ENCODE measurements at places on chromosomes 12 and 14.

DNA sequence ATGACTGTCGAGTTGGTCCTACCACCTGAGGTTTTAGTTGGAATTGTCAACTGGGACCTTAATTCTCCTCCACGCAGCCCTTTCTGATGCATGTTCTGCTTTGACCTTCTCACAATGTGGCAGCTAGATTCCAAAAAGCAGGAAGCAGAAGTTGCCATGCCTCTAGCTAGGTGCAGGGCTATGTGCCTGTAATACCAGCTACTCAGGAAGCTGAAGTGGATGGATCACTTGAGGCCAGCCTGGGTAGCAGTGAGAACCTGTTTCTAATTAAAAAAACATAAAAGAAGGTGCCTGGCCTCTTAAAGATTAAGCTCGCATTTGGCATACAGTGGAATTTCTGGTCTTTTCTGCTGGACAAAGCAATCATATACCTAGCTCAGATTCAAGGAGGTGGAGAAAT, 77.1 kb downstream of the FGD4 start:
- no peak for DNase-seq

- no peak for DNase-seq
Observed at GRCh38 chr14:28744126-28744525, 22.5 kb upstream of the FOXG1 start.

DNA sequence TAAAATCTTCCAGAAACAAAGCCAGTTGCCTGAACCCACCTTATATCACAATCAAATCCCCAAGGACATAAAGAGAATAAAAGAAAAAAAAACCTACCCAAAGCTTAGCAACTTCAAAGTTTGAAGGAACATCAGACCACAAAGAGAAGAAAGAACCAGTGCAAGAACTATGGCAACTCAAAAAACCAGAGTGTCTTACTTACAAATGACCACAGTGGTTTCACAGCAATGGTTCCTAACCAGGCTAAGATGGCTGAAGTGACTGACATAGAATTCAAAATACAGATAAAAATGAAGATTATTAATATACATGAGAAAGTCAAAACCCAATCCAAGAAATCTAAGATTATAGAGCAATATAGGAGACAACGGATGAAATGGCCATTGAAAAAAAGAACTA, 56.7 kb downstream of the APOBEC1 start:
- DNase-seq = no peak

DNA sequence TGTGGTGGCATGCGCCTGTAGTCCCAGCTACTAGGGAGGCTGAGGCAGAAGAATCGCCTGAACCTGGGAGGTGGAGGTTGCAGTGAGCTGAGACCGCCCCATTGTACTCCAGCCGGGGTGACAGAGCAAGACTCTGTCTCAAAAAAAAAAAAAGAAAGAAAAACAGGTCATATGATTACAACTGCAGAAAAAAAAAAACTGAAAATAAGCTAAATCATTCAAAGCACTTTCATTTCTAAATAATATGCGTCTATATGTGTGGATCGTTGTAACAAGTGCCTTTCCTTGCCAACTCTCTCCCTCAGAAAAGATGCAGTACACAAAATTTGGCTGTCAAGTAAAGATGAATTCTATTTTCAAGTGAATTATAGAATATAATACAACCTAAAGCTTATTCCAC, 42.4 kb downstream of the ATXN2 start:
- peak; percentile 28 for DNase-seq

DNA sequence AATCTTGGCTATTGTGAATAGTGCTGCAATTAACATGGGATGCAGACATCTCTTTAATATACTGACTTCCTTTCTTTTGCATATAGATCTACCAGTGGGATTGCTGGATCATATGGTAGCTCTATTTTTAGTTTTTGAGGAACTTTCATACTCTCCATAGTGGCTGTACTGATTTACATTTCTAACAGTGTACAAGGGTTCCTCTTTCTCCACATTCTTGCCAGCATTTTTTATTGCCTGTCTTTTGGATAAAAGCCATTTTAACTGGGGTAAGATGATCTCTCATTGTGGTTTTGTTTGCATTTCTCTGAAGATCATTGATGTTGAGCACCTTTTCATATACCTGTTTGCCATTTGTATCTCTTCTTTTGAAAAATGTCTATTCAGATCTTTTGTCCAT, 8.4 kb downstream of the AMDHD1 start:
- DNase-seq = no peak

DNA sequence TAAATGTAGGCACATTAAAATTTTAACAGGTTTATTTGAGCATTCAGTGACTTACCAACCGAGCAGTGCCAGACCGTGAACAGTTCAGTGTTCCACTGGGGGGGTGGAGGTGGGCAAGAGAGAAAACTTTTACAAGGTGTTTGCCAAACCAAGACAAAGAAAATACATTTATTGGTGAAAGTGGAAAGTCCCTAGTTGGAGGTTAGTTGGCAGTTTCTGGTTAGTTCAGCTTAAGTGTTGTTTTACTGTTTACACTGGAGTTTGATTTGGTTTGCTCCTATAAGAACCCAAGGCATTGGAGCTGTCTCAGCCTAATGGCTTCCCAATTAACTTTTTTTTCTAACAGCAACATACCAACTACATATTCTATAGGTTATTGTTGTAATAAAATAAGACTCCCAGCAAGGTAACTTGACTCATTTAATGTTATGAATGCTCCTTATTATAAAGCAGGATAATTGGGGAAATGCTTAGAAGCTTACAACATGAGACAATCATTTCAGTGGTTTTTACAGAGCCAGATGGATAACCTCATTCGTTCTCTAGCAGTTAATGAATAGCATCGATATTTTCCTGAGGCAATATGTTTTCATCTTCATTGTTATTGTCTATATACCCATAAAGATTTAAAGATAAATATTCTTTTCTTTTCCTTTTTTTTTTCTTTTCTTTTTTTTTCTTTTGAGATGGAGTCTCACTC, 115.8 kb downstream of the ETNK1 start:
- DNase-seq = no peak

- no peak for DNase-seq
Observed at GRCh38 chr14:71168564-71169427, 261.5 kb downstream of the PCNX1 start.

DNA sequence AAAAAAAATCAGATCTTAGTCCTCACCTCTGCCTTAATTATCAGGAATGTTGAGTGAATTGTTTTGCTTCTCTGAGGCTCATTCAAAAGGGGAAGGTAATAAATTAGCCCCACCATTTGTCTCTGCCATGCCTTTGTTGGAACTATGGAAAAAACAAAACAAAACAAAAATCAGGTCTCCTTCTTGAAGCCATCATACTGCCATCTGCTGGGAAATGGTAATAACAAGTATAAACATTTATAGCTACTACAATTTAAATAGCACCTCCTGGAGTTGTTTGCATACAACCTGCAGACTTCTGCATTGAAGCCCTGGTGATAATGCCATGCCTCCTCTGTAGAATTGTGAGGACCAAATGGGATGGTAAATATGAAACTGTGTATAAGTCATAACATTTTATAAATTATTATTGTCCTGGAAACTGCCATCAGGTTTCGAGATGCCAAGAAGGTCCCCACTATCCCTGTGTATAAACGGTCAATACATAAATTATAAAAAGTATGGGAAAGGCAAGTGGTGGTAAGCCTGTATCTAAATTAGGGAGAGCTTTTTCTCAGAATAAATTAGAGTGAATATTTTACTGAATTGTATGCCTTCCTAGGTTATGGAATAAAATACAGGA, 87.2 kb upstream of the FGD4 start:
- DNase-seq = peak; percentile 60

DNA sequence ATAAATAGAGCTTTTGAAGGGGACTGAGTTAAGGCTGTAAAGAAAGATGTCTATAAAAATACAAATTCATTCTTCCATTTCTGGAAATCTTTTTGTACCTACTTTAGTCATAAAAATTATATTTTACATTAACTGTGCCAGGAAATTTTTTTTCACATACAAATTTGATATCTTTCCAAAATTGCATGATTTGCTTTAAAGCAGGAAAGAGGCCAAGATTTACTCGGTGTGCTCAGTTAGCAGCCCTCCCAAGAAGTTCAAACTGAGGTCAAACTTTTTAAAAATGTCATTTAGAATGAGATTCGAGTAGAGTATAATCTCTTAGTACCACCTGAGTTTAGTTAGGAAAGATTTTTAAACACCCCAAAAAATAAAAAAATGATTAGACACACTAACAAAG, 173.2 kb upstream of the GRIP1 start:
- DNase-seq = no peak

- DNase-seq = no peak
Observed at GRCh38 chr14:95402176-95402575, 82.5 kb upstream of the CLMN start.

GRCh38 chr12:99153293-99153692, 494.3 kb upstream of the GARIN6 start:
- no peak for DNase-seq

DNA sequence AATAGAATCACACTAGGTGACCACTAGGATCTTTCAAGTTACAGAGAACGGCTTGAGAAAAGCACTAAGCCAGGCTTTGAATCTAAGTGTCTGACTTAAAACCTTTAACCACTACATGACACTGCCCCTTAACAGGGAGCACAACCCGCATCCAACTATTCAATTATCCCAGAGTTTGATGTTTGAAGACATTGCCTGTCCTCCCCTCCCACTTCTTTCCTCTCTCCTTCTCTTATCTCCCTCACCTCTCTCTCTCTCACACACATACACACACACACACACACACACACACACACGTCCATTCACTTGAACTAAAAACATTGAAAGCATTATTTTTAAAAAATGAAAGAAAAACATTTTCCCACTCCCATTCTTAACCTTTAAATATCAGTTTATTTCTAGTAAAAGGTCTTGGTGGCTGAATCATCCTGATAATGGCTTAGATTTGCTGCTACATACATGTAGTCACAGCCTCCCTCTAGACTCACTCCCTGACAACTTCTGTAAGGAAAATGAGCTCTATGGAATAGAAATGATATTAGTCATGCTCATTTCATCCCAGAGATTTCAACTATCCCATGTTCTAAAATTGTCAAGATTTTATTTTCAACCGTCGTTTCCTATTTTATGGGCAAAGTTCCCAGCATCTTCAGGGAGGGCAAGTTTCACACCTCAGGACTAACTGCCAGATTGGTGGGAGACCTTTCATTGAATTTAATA, 53.5 kb upstream of the RAP1B start:
- DNase-seq = no peak

DNA sequence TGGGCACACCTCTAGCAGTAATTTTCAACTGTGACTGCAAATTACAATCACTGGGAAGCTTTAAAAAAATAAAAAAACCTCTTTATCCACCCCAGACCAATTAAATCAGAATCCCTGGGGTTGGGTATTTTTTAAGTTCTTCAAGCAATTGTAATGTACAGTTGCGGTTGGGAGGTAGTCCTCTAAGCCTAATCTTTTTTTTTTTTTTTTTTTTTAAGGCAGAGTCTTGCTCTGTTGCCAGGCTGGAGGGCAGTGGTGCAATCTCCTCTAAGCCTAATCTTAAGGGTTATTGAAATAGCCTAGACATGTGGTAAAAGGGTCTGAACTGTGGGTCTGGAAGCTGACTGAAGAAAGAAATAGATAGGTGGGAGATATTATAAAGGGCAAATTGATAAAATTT, 230.5 kb downstream of the AKAP6 start:
- DNase-seq = no peak

- DNase-seq = no peak
Observed at GRCh38 chr12:110537605-110538409, 35.7 kb downstream of the RAD9B start.

- DNase-seq = no peak
Observed at GRCh38 chr12:92503029-92503931, 199.5 kb upstream of the PLEKHG7 start.

DNA sequence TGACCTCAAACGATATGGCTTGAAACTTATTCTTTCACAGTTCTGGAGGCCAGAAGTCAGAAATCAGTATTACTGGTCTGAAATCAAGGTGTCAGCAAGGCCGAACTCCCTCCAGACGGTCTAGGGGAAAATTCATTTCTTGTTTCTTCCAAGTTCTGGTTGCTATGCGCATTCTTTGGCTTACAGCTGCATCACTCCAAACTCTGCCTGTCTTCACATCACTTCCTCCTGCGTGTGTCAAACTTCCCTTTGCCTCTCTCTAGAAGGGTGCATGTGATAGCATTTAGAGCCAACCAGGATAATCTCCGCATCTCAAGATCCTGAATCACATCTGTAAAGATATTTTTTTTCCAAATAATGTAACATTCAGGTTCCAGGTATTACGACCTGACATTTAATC, 62.8 kb downstream of the DENND5B start:
- DNase-seq = no peak

GRCh38 chr14:55976655-55977054, 141.6 kb upstream of the PELI2 start:
- DNase-seq = no peak

GRCh38 chr12:29333178-29333577, 47.8 kb downstream of the ERGIC2 start:
- no peak for DNase-seq

GRCh38 chr14:78593949-78594348, 423.8 kb downstream of the NRXN3 start:
- no peak for DNase-seq

DNA sequence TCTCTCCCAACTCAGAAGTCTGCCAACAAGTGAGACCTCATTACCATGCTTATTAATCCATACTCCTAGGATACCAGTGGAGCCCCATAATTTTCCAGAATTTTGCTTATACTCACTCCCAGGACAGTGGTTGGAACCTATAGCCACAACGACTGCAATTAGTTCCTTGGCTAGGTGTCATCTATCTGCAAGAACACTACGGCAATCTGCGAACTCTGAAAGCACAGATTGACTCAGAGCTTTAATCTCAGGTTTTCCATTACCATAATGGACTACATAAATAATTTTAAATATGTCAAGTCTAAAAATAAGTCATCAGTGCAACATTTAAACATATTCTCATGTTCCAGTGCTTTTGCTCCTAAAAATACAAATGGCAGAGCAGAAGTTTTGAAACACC, 33.4 kb downstream of the TMTC3 start:
- DNase-seq = no peak

GRCh38 chr12:62919838-62920237, 15.1 kb downstream of the PPM1H start:
- DNase-seq = no peak

DNA sequence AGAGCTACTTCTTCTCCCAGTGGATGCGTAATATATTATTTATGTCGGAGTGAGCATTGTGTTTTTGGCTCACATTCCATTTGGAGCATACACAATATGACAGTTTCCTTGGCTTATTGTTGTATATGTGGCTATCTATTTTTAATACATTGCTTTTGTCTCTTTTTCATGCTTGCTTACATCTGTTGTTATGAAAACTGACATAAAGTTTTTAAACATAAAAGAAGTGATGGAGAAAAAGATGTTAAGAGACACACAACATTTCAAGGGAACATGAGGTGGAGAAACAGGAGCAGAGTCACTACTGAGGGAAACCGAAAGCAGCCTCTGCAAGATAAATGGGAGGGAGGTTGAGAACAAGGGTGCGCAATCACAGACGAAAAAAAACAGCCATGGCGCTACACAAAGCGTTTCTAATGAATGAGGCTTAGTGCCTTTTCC, 228.4 kb upstream of the NPAS3 start:
- no peak for DNase-seq
